ENCODE measurements at places on chromosomes 2 and 18.

GRCh38 chr18:13796515-13796914, 27.4 kb upstream of the MC5R start:
- DNase-seq: no peak

DNA sequence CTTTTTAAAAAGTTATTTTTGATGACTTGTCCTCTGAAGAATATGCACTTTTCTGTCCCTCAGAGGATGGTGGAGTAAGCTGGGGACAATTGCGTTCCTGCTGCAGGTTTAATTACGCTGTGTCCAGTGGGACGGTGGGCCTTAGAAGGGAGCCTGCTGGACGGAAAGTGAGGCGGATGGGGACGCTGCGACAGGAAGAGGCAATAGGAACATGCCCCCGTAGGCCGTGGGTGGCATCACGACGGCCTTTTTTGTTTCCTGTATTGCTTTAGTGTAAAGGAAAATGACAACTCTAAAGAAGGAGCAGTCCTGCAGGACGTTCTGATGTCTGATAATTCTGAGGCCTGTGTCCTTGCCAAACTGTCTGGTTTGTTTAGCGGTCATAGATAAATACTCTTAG, 121.6 kb downstream of the NFATC1 start:
- DNase-seq: no peak

GRCh38 chr2:204437815-204438756, 107.2 kb upstream of the PARD3B start:
- DNase-seq: no peak

DNA sequence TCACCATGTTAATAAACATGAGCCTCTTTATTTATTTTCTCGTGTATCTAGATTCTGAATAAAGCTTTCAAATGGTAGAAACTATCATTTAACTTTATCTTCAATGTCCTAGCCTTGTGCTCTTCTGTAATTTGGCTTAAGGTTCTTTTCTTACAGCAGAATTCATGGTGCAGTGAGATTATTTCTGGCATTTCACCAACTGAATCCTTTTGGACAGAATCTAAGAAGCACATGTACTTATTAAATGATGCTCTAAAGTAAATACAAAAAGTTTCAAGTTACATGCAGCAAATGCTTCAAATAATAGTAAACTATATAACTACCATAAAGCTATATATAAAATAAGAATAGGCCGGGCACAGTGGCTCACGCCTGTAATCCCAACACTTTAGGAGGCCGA, 65.9 kb downstream of the AP1S3 start:
- DNase-seq: no peak

DNA sequence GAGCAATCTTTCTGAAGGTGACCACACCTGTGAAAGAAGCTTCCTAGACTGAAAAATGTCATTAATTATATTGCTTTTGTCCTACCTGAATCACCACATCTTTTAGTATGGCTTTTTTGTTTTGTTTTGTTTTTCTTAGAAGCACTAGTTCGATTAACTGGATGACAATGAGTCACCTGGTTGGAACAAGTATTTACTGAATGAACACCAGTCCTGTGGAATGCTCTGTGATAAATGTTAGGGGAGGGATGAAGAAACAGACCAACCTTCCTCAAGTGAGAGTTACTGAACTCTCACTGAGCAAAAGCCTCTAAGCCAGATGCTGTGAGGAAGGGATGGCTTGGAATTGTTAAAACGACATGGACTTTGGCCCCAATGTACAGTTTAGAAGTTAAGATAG, 26.8 kb upstream of the DCC start:
- DNase-seq: no peak

- DNase-seq: peak; percentile 60
Measured at GRCh38 chr2:102975996-102976975, 214.5 kb downstream of the TMEM182 start.

DNA sequence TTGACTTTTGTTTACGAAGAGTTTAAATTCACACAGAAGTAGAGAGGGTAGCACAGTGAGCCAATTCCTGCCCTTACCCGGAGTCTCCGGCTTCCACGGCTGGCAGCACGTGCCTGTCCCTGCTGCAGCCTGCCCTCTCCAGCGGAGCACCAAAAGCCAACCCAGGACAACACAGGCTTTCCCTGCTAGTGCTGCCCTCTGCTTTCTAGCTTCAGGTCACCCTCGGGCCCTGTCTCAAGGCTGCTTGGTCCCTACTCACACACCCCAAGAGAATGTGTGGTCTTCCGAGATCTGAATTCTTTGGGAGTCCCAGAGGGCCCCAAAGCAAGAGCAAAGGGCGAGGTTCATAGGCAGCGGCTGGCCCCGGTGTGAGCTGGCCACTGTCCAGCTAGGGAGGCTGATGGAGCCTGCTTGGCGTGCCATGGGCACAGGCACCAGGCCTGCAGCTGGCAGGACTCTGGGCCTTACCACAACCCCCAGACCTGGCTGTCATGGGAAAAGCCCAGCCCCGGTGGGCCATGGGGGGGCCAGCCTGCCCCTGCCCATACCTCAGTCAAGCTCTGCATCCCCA, 7.0 kb upstream of the HS6ST1 start:
- no peak for DNase-seq

DNA sequence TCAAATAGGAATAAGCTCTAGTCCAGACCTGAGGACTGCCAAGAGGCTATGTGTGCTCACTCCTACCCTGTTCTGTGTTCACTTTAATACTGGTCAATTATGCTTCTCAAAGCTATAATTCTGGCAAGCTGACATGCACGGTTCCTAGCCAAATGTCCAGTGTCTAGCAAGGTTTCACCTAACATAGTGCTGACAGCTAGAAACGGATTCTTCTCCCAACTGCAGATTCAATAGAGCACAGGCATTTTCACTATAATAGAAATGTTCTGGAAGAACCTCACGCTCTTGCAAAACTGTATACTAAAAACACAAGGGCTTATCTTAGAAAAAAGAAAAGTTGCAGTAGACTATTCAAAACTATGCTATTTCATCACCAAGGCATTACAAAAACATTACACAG, 45.1 kb downstream of the HDAC4 start:
- no peak for DNase-seq

DNA sequence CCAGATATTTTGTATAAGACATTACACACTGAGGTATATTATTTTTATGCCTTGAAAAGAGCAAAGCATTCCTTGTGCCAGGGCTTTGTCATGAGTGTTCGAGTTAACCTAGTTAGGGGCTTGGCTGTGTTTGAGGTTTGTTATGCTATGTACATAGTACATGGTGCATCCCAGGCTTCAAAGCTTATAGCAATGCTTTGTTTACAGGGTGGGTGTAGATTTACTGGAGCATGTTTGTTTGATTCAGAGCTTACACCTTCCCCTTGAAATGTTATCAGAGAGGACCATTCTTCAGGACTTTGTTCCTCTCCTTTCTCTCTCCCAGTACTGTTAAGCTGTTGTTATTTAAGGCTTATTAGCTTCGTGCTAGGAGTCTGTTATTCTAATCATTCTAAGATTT, 738.7 kb upstream of the LRRTM4 start:
- no peak for DNase-seq

DNA sequence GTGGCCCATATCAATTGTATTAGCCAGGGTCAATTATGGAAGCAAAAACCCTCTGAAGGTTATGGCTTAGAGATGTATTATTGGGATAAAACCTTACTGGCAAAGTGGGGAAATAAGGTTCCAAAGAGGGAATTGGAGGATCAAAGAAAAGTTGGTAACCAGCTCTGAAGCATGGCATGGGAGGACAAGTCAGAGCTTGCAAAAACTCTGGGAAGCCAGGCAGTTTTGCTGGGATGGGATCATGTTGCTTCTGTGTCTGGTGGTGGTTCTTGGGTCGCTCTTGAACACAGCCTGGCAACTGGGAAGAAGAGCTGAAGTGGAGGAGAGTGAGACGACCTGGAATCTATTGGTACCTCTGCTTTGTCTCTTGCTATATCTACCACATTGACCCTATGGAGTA, 162.6 kb downstream of the PMAIP1 start:
- no peak for DNase-seq

- DNase-seq: no peak
Measured at GRCh38 chr2:64478502-64479230, 24.7 kb downstream of the LGALSL start.

DNA sequence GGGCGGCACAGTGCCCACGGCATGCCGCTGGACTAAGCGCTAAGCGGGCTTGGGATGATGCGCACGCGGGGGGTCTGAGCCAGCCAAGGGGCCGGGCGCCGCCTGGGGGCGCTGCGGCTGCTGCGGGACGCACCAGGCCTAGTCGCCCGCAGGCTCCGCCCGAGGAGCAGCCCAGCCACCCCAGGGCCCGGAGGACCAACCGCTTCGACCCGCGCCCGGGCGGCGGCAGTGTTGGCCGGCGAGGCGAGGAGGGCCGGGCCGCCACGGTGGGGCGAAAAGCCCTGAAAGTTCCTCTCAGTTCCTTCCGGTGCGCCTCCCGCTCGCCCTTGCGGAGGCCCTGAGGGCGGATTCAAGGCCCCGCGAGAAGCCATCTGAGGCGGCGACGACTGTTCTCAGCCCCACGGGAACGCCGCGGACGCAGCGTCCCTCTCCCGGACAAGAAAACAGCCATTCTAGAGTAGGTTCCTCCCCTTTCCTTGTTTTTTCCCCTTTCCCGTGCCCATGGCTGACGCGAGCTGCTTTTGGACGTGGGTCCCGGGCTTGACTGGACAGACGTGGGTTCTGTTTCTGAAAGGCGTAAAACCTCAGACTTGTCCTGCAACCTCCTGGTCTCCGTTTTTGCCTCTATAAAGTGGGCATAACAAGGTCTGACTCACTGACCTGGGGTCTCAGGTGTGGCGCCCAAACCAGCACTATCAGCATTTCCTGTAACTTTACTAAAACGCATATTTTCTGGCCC, at the start of gene ANKAR:
Gene ANKAR, plus strand, starts transcription at position 297 of the 739 bp plus-strand sequence. CDS start 1,821 bp downstream, outside the sequence.
- peak; percentile 85 for DNase-seq

DNA sequence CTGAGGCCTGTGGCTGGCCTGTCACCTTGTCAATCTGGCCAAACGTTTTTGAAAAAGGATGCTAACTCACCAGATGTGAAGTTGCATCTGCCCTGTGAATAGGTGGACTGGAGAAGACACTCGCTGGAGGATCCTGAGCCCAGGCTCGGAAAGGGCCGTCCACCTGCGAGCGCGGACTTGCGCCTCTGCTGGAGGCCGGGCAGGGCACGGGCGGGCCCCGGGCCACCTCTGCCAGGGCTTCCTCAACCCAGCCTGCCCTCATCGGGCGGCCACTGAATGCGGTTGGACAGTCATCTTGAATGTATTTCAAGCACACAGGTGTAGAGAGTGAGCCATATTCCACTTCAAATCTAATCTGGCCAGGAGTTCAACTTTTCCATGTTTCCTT, 83.9 kb downstream of the FAM210A start:
- DNase-seq: no peak

- no peak for DNase-seq
Measured at GRCh38 chr2:54969295-54969939, 80.8 kb downstream of the RTN4 start.

DNA sequence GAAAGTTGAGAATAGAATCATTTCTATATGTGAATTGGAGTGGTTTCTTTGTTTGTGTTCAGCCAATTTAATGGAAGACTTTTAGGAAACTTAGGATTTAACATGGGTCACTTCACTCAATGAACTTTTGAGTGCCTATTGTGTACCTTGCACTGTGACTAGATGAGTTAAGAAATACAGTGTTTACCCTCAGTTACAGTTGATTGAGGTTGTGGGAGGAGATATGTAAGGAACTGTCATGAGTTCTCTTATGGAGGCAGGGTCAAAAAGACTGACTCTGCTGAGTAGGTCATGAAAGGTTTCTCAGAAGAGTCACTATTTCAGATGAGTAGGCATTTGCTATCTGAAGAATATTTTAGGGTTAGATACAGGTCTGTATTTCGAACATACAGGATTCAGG, 98.6 kb downstream of the RAB3GAP1 start:
- DNase-seq: peak; percentile 4

GRCh38 chr2:239298116-239298804, 102.6 kb downstream of the HDAC4 start:
- no peak for DNase-seq

DNA sequence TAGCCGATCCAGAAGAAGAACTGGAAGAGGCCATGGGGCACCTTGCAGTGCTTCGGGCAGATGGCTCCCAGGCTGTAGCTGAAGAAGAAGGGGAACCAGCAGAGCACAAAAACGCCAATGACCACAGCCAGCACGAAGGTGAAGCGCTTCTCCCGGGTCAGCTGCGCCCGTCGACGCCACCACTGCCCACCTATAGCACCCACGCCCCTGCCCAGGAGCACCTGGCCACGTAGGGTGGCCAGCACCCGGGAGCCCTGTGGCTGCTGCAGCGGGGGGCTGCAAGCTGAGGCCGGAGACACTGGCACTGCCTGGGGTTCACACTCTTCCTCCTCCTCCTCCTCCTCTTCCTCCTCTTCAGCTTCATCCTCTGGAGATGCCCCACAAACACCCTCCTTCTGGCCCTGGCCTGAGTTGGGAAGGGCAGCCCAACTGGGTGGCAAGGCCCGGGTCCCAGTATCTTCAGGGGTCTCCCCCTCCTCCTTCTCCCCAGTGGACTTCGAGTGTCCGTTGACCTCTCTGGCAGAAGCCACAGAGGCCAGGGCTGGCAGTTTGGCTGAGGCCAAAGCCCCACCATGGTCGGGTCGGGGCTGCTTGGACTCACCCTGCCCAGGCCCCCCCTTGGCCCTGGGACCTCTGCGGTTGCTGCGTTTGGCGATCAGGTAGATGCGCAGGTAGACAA, 1.3 kb downstream of the ADRA2B start:
- DNase-seq: no peak

- no peak for DNase-seq
Measured at GRCh38 chr18:62842898-62843297, 127.6 kb downstream of the PHLPP1 start.

GRCh38 chr2:29218550-29219125, 103.4 kb downstream of the CLIP4 start:
- no peak for DNase-seq

GRCh38 chr18:9550429-9550828, 63.9 kb downstream of the PPP4R1 start:
- no peak for DNase-seq

- no peak for DNase-seq
Measured at GRCh38 chr18:27008575-27008974, 143.1 kb upstream of the AQP4 start.

GRCh38 chr18:61336766-61337165, 3.5 kb downstream of the CDH20 start:
- no peak for DNase-seq

DNA sequence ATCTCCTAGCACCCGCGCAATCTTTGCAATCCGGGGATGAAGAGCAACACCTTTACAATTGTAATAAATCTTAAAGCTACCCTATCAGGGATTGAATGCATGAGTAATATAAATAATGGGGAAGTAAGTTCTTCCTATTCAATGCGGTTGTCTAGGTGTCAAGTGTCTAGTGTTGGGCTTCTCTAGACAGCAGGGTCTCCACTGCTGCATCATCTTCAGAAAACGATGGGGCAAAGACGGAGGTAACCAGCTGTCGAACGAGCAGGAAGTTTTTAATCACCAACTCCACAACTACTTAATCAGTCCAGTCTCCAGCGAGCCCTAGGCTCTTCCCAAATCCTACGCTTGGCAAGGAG, 573 bp downstream of the STAM2 start:
- no peak for DNase-seq

DNA sequence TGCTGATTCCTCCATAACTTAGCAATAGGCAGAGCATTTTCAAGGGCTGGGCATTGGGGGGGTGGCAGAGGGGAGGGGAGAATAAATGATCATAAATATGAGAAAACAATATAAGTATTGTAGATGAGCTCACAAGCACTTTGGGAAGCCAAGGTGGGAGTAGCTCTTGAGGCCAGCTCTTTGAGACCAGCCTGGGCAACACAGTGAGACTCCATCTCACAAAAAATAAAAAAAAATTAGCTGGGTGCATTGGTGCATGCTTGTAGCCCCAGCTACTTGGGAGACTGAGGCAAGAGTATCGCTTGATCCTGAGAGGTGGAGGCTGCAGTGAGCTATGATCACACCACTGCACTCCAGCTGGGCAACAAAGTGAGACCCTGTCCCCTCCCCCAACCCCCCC, 75.9 kb downstream of the MYCN start:
- DNase-seq: no peak

- DNase-seq: no peak
Measured at GRCh38 chr2:200155652-200156051, 150.8 kb upstream of the SPATS2L start.

Data from left kidney (tissue), 8 donors.